ENCODE measurements at places on chromosomes 2 and 18. TPM values are rescaled to one million over a fixed set of nuclear protein-coding genes. Genes with fewer than 3 reads are reported as not detected.
A peak's percentile ranks its signal among the peaks of the same experiment; 100 is the strongest.

Gene UBE2E3
- total RNA-seq = 59.0 TPM

DNA sequence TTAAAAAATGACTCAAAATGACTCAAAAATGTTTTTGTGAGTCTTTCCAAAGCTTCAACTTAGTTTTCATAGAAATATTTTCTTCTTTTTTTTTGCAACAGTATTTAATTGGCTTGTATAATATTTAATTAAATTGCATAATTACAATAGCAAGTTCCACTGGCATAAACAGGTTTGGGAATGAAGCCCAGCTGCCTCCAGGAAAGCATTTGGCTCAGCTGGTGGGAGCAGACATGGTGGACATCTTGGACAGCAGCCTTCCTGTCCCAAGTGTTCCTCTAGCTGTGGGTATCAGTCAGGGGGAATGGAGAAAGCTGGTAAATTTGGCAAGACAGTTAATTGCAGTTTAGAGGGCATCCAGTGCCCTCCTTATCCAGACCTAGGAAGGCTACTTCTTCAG lies 213.4 kb downstream of the ZBTB7C start:
- H3K4me1 ChIP-seq = peaks cover 27% of the 10 kb centered on the region
- no peak overlapping the region for H3K4me3 ChIP-seq
- no peak overlapping the region for H3K27ac ChIP-seq
- no peaks in the 10 kb centered on the region for H3K27me3 ChIP-seq
- H3K36me3 ChIP-seq = no peaks in the 10 kb centered on the region

- no peak overlapping the region for H3K27ac ChIP-seq
- H3K4me1 ChIP-seq = no peaks in the 10 kb centered on the region
- DNase-seq = no peak
Observed at GRCh38 chr2:207418419-207418818, 111.3 kb upstream of the CREB1 start.

DNA sequence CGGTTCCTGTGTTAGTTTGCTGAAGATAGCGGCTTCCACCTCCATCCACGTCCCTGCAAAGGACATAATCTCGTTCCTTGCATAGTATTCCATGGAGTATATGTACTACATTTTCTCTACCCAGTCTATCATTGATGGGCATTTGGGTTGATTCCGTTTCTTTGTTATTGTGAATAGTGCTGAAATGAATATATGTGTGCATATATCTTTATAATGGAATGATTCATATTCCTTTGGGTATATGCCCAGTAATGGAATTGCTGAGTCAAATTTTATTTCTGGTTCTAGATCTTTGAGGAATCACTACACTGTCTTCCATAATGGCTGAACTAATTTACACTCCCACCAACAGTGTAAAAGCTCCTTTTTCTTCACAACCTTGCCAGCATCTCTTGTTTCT lies 255.4 kb upstream of the CDH2 start:
- H3K27me3 ChIP-seq = no peaks in the 10 kb centered on the region
- no peak overlapping the region for H3K27ac ChIP-seq
- no peak for DNase-seq
- H3K4me3 ChIP-seq = no peak overlapping the region

DNA sequence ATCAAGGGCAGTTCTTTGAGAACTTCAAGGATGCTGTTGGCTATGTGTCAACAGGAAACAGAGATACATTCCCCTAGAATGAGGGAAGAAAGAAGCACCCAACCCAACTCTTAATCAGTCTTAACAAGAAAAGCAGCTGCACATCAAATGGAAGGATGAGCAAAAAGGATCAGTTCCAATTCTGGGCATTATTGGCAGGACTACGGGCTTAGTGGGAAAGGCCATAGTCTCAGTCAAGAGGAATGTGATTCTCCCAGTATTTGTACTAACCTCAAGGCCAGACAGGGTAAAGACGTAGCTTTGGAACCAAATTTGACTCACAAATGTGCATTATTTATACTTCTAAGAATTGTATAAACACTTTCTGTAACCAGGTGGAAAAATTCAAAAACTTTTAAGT lies 18.2 kb downstream of the BMP10 start:
- H3K4me1 ChIP-seq = no peaks in the 10 kb centered on the region
- no peaks in the 10 kb centered on the region for H3K27me3 ChIP-seq
- H3K36me3 ChIP-seq = no peaks in the 10 kb centered on the region
- no peak overlapping the region for H3K27ac ChIP-seq

- H3K36me3 ChIP-seq = no peaks in the 10 kb centered on the region
- peak overlapping the region; percentile 58 for H3K4me3 ChIP-seq
- peaks cover 11% of the 10 kb centered on the region for H3K4me1 ChIP-seq
- peak; percentile 58 for DNase-seq
Observed at GRCh38 chr2:191245869-191246531, 796 bp downstream of the MYO1B start.

- no peak for DNase-seq
- no peaks in the 10 kb centered on the region for H3K36me3 ChIP-seq
- no peak overlapping the region for H3K27ac ChIP-seq
- H3K4me1 ChIP-seq = no peaks in the 10 kb centered on the region
- H3K4me3 ChIP-seq = no peak overlapping the region
Observed at GRCh38 chr2:10167316-10167715, 44.8 kb downstream of the RRM2 start.

- DNase-seq = peak; percentile 50
- H3K4me1 ChIP-seq = peaks cover 20% of the 10 kb centered on the region
- H3K27me3 ChIP-seq = no peaks in the 10 kb centered on the region
- H3K27ac ChIP-seq = peak overlapping the region; percentile 69
Observed at GRCh38 chr2:9757501-9758264, 85.6 kb upstream of the TAF1B start.

GRCh38 chr2:146128216-146128615 lies 1608.3 kb upstream of the ZEB2 start:
- H3K27ac ChIP-seq = no peak overlapping the region
- no peaks in the 10 kb centered on the region for H3K36me3 ChIP-seq
- H3K4me1 ChIP-seq = no peaks in the 10 kb centered on the region
- H3K4me3 ChIP-seq = no peak overlapping the region
- DNase-seq = no peak

DNA sequence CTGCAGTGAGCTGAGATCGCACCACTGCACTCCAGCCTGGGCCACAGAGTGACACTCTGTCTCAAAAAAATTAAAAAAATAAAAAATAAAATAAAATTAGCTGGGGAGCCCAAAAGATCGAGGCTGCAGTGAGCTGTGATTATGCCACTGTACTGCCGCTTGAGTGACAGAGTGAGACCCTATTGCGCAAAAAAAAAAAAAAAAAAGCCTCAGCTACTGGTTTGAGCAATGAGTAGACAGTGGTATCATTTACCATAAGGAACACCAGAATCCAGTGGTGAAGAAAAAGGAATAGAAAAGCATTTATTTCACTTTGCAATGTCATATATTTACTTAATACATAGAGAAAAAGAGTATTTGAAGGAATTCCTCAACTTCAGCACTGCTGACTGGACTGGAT lies 3.0 kb downstream of the SAP130 start:
- peaks cover 2% of the 10 kb centered on the region for H3K4me1 ChIP-seq
- H3K4me3 ChIP-seq = no peak overlapping the region
- no peaks in the 10 kb centered on the region for H3K27me3 ChIP-seq
- DNase-seq = no peak
- no peak overlapping the region for H3K27ac ChIP-seq
- no peaks in the 10 kb centered on the region for H3K36me3 ChIP-seq

GRCh38 chr18:37565101-37565976 lies at the start of gene CELF4:
TSS of gene CELF4 (minus strand) at chr18:37565798.
- no peak within 1 kb of the TSS for H3K27ac ChIP-seq
- no peak for DNase-seq
- peaks cover 24% of the 10 kb centered on the region for H3K27me3 ChIP-seq
- peak within 1 kb of the TSS; percentile 39 for H3K4me3 ChIP-seq
- peaks cover 22% of the 10 kb centered on the region for H3K4me1 ChIP-seq

DNA sequence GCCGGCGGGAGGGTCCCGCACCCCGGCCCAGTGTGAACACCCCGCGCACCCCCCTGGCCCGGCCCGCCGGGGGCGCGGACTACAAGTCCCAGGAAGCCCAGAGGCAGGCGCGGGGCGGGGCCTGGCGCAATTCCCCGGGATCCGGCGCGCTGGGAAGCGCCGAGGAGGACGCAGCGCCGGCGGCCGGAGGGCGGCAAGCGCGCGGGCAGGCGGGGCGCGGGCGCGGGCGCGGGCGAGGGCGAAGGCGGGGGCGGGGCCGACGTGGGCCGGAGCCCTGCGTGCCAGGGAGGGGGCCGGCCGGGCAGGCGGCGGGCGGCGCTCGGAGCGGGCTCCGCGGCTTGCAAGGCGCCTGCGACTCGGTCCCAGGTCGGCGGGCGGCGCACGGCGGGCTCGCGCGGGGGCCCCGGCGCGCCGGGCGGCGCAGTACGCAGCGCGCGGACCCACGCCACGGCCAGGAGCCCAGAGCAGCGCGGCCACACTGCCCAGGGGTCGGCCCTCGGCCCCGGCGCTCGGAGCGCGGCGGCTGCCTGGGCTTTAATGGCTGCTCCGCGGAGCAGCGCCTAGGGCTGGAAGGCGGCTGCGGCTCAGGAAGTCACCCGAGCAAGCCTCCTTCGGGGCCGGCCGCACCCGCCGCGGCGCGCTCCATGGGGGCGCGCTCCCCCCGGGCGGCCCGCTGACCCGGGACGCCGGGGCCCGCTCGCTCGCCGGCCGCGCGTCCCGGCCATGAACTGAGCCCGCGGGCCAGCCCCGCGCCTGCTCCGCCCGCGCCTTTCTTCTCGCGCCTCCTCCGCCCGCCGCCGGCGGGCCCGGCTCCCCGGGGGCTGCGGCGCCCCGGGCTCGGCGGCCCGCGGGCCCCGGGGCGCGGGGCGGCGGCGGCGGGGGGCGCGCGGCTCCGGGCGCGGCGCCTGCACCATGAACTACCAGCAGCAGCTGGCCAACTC lies at the start of gene AGAP1:
TSS of gene AGAP1 (plus strand) at position 269 of the 941 bp plus-strand sequence.
- DNase-seq = peak; percentile 92
- peaks cover 19% of the 10 kb centered on the region for H3K4me1 ChIP-seq

DNA sequence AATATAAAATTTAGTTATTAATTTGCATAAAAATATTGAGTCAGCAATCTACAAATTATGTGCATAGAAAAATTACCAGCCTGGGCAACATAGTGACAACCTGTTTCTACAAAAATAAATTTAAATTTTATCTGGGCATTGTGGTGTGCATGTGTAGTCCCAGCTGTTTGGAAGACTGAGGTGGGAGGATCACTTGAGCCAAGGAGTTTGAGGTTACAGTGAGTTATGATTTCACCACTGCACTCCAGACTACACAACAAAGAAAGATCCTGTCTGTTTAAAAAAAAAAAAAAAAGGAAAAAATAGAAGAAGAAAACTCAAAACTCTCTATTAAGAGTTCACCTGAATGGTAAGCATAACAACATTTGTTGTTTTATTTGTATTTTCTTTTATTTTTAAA lies 1048.4 kb upstream of the CDH2 start:
- H3K27ac ChIP-seq = no peak overlapping the region
- DNase-seq = no peak
- no peak overlapping the region for H3K4me3 ChIP-seq
- no peaks in the 10 kb centered on the region for H3K4me1 ChIP-seq
- no peaks in the 10 kb centered on the region for H3K27me3 ChIP-seq
- H3K36me3 ChIP-seq = no peaks in the 10 kb centered on the region

DNA sequence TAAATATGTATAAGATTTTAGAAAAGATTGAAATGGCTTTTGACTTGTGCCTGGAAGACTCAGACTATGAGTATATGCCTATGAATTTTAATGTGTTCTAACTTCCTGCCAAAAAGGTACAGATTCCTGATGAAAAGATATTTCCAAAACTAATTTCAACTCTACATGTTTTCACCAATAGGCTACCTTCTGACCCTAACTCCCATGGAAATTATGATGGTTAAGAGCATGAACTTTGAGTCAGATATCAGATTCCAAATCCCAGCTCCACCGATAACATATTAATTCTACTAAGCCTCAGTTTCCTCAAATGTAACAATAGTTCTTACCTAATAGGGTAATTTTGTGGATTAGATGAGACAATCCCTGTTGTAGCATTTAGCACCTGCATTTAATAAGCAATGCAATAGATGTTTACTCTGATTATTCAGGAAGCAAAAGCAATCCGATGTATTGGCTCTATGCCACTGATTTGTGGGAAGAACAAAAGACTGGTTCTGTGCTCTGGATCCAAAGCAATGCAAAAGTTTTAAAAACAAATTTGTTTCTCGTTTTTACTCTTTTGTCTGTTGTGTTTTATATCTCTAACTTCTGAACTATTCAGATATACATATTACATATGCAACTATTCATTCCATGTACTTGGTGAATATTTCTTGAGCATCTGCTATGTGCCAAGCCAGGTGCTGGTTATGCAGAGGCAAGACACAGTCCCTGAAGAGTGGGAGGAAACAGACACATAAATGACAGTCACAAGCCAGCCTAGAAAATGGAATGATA lies 115.4 kb downstream of the GATA6 start:
- H3K4me3 ChIP-seq = no peak overlapping the region
- DNase-seq = no peak
- no peaks in the 10 kb centered on the region for H3K27me3 ChIP-seq
- peaks cover 6% of the 10 kb centered on the region for H3K4me1 ChIP-seq
- H3K27ac ChIP-seq = no peak overlapping the region
- H3K36me3 ChIP-seq = no peaks in the 10 kb centered on the region

DNA sequence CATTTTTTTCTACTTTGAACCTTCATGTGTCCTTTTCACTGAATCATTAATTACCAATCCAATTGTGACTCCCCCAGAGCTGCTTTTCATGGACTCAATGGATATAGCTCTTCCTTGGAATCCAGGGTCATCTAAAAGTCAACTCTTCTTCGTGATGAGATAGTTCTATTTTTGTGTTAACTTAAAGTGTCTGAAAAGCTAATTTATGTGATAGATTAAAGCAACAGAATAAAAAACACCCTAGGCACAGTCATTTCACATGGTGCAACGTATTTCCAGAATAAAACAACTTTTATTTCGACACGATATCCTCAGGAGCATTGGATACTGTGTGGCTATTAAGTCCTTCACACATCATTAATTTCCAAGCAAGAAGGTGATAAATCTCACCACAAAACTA lies 250.6 kb upstream of the SPHKAP start:
- DNase-seq = no peak
- H3K27me3 ChIP-seq = no peaks in the 10 kb centered on the region
- no peak overlapping the region for H3K27ac ChIP-seq
- no peaks in the 10 kb centered on the region for H3K36me3 ChIP-seq

Gene TSPYL6
- total RNA-seq = not detected

DNA sequence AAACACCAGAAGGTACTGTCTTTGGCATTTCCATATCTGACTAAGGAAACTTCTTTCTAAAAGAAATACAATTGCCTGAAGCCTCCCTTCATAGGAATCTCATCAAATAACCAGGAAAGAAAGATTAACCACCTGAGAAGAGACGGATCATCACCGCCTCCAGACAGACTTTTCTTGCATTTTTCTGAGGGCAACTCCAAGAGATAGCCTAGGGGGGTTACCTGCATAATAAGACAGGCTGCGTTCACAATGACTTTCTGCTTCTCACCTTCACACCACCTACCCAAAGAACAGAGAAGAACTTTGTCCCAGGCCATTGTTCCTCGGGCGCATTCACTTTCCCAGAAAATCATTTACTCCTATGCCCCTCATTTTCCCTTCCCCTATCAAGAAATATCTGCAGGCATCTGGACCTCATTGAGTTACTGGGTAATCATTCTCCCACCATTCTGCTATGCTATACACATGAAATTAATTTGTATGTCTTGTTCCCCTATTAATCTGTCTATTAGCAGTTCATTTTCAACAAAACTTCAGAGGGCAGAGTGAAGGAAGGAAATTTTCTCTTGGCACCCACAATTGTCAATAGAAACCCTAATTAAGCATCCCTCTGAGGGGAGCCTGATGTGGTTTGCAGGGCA lies 8.3 kb upstream of the POMC start:
- no peak overlapping the region for H3K4me3 ChIP-seq
- no peaks in the 10 kb centered on the region for H3K4me1 ChIP-seq
- H3K27ac ChIP-seq = no peak overlapping the region
- H3K36me3 ChIP-seq = no peaks in the 10 kb centered on the region

Gene GLI2
- 1.4 TPM for total RNA-seq

- peak overlapping the region; percentile 71 for H3K27ac ChIP-seq
- peak; percentile 3 for DNase-seq
- H3K4me3 ChIP-seq = no peak overlapping the region
- no peaks in the 10 kb centered on the region for H3K36me3 ChIP-seq
Observed at GRCh38 chr2:107992069-107992468, 5.7 kb downstream of the SLC5A7 start.

Gene PPP3R1
- 35.1 TPM for total RNA-seq

Gene TGFA
- 20.3 TPM for total RNA-seq
